ENCODE measurements at places on chromosomes 16 and 17.

DNA sequence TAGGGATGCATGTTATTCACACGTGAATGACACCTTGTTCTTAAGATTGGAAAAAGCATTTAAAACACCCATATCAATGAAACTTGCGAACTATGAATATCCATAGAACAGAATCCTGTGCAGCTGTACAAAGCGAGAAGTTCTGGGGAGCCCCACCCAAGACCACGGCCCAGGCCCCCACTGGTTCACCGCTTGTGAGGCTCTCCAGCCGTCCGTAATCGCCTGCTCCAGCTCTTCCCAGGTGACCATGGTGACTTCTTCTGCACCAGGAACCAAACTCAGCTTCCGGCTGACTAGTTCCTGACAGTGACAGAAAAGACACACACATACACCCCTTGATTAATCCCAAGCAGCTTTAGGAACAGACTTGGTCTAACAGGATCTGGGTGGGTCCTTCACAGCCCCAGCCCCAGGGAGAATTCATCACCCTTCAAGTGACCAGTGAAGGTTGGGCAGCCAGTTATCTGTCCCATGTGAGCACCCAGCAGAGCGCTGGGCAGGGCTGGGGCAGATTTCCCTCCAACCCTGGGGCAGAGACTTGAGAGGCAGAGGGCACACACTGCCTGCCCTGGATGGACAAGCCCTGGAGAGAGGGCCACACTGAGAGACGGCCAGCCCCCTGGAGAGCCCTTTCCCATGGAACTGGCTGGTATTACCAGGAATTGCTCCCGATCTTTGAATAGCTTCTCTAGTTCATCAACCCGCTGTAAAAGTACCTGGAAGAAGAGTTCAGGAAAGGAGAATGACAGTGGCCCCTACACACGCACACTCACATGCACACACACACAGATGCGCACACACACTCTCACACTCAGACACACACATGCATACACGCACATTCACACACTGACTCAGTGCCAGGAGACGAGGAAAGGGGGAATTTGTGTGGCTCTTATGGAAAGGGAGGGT is 3.6 kb downstream of the QRICH2 start:
- no peak for DNase-seq

- DNase-seq, result no peak
These were observed 24.8 kb upstream of the ENGASE start for GRCh38 chr17:79049821-79050220.

- DNase-seq, result no peak
These were observed 270.6 kb downstream of the CPPED1 start for GRCh38 chr16:12532871-12533610.

GRCh38 chr17:28693869-28694268 is 17.8 kb downstream of the PROCA1 start:
- no peak for DNase-seq

DNA sequence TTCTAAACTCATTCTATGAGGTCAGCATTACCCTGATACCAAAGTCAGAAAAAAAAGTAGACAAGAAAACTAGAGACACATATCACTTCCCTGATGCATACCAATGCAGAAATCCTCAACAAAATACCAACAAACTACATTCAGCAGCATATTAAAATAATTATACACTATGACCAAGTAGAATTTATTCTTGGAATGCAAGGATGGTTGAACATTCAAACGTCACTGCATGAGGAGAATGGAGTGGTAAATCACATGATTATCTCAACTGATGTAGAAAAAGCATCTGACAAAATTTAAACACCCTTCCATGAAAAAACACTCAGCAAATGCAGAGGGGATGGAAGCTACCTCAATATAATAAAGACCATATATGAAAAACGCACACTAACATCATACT is 155.0 kb upstream of the KCNJ18 start:
- DNase-seq, result no peak

GRCh38 chr16:86951831-86952598 is 365.2 kb downstream of the C16orf95 start:
- no peak for DNase-seq

GRCh38 chr17:8012996-8013640 is 10.7 kb downstream of the GUCY2D start:
- peak; percentile 32 for DNase-seq

GRCh38 chr16:825341-826061 is 25.0 kb upstream of the GNG13 start:
- DNase-seq, result no peak

GRCh38 chr17:78101542-78101941 is 27.0 kb downstream of the TMC6 start:
- no peak for DNase-seq

GRCh38 chr17:57894848-57895247 is 45.0 kb upstream of the MRPS23 start:
- no peak for DNase-seq

GRCh38 chr17:19270704-19271611 is 33.8 kb downstream of the EPN2 start:
- no peak for DNase-seq

GRCh38 chr17:9274973-9275372 is 253.7 kb downstream of the NTN1 start:
- no peak for DNase-seq

- no peak for DNase-seq
These were observed 8.8 kb upstream of the CNOT1 start for GRCh38 chr16:58638148-58639036.

- DNase-seq, result no peak
These were observed 785 bp downstream of the NME3 start for GRCh38 chr16:1770328-1771187.

GRCh38 chr17:81160747-81161453 is 4.4 kb upstream of the PVALEF start:
- no peak for DNase-seq

DNA sequence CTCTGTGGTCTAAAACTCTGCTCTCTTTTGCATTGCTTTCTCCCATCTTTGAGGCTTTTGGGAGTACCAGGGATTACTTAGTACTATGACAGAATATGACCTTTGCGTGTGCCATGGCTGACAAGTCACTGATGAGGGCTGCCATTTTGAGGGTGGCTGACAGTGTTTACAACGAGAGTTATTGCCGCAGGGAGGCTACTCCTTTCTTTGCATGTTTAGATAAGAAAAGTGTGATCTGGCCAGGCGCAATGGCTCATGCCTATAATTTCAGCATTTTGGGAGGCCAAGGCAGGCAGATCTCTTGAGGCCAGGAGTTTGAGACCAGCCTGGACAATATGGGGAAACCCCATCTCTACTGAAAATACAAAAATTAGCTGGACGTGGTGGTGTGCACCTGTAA is 77.5 kb downstream of the GSG1L start:
- no peak for DNase-seq
